Activated CD4-positive, alpha-beta T cell treated with anti-CD3 and anti-CD28 coated beads, Interleukin-2, Interleukin-4, amounts not matched to agents 100 ng/mL and 50 ng/mL, durations not matched to agents 16 hours and 8 hours (primary cell): ENCODE measurements at places on chromosomes 5 and 9.

DNA sequence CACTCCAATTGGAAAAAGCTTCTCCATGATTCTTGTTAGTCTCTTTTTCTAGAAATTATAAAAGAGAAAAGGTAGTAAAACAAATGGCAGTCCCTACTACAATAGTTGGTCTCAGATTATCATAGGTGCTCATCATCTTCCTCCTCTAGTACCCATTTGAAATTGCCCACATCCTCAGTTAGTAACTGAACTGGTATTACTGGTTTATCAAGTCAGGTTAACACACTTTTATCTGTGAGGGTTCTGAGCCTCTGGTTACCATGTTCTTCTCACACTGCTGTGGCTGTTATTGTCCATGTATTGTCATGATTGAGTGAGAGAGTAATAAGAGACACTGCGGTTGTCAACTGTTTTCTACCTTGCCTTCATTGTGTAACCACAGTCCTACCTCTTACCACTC, 901.7 kb downstream of the TLE1 start:
- no peak for DNase-seq

- DNase-seq: no peak
Measured at GRCh38 chr5:40171971-40172370, 507.7 kb upstream of the PTGER4 start.

- no peak for DNase-seq
Measured at GRCh38 chr5:176732306-176732705, 78.1 kb upstream of the UNC5A start.

DNA sequence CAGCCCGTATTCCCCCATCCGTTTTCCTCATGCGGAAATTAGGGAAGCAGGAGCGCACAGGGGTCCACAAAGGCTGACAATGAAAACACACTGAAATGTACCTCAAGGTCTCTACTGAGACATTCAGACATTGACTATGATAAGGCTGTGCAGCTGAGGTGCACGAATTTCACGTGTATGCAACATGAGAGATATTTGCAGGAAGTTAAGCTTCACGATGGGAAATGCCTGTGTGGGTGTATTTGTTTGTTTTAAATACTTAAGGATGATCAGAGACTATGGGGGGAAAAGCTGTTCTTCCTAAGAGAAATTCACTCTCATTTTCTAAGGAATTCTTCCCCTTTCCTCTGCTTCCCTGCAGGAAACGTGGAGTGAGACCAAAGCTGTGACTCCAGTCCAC, 2.6 kb upstream of the SPATA31E1 start:
- no peak for DNase-seq

- DNase-seq: no peak
Measured at GRCh38 chr5:135326296-135327254, 72.5 kb downstream of the MACROH2A1 start.

- DNase-seq: no peak
Measured at GRCh38 chr5:134440201-134440755, 28.6 kb upstream of the CDKN2AIPNL start.

DNA sequence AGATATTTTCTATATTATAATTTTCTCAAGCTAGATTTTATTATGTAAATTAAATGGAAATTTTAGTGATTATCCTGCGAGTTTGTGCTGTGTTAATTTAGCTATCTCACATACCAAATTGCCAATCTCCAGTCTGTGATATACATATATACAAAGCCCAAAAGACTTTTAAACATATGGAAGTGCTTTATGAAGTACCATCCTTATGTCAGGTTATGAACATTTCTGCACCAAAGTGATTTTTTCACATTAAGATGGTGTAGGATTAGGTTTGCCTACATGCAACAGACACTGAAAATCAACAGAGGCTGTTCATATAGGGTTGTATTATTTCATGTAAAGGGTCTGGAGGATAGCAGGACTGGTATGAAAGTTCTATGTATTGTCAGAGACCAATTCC, 32.8 kb downstream of the CFAP95 start:
- DNase-seq: no peak

DNA sequence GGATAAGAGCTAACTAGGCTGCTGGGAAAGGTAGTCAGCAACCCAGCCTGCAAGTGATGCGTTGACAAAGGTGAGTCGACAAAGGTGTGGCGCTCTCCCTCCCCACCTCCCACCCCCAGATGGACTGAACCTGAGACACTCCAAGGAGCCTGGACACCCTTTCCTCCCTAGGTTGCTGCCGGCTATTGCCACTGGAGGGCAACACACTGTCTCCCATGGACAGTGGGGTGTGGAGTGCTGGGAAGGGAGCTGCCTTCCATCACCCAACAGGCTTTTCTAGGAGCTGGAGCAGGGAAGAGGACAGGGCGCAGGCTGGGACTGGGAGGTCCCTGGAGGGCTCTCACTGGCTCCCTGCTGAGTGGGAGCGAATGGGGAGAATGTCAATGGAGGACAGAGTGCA, 75.4 kb upstream of the ARAP3 start:
- DNase-seq: no peak

DNA sequence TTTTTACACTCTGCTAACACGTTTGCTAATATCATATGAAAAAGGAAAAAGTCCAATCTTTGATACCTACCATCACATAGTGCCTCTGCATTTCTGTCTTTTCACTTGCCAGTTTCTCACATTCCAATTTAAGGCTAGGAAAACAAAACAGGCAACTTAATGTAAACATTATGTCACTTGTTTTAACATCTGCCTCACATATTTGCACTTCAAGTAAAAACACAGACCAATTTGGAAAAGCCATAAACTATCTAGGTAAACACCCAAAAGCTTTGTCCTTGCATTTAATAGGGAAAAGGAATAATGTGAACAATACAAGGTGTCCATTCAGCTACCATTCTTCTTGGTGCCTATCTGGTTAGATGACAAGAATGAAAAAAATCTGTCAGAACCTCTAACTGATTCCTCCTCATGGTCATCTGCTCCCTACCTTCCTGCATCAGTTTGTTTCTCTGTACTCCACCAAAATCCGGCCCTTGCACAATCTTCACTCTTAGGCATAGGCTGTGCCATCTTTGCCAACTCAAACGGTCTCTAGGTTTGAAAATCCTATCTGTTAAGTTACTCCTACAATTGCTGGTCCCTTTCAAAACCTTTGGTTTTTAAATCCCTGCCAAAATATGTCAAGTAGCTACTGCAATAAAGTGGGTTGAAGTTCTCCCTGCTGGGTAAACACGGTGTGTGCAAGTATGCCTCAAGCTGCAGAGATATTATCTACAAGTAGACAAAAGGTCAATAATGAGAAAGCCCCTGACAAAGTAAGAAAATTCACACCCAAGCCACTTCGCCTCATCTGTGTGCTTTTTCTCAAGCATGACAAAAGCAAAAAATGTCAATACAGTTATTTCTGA, 3.4 kb downstream of the TLE1 start:
- DNase-seq: no peak

GRCh38 chr9:91589101-91589553, 165.5 kb upstream of the NFIL3 start:
- DNase-seq: no peak

DNA sequence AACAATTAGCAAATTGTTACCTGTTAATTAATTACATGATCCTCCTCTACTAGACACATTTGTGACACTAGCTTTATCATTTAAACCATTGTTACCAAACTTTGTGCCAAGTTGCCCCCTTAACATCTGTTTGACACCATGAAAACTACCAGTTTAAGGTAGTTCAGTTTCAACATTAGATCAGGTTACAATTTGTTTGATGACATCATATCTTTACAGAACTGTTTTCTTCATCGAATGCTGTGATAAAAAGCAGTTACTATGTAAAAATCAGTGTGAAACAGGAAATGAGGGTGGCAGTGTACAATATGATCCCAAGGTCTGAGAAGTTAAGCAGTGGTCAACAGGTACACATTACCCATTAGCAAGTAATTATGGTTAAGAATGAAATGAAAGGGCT, 17.7 kb downstream of the GIN1 start:
- DNase-seq: no peak
